Stimulated activated memory B cell treated with anti-CD40 and anti-IgM and Interleukin-4, amounts not matched to agents 10 μg/mL and 1 μg/mL and 100 μg/mL, for 72 hours (primary cell): ENCODE measurements at places on chromosomes 3 and 15.

DNA sequence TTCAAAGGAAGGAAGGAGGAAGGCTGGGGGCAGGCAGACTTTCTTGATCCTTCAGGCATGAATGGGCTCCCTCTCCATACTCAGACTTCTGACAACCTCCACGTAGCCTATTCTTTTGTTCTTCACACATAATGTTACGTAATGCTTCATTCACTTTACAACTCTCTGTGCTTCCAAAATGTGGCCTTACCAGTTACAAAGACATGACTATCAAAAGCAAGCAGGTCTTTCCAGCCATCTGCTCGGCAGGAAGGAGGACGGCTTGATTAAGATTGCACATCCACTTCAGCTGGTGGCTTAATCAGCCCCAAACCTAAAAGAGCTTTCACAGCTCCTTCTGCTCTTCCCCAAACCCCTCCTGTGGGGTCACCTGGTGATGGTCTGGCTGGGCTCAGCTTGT lies 263.2 kb downstream of the XXYLT1 start:
- no peak for ATAC-seq

DNA sequence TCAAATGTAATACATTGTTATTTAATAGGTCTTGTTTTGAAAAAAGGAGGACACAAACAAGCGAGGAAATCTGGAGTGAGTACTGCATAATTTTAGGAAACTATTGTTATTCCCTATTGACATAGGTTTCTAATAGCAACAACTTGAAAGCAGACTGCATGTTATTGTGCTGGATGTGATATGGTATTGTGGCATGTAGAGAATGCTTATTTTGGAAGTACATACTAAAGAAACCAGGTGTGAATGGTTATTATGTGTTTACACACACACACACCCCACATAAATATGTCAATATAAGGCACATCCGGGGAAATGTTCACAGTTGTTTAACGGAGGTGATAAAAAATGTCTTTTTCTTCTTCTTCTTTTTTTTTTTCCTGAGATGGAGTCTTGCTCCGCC lies 5.9 kb upstream of the MORF4L1 start:
- no peak for ATAC-seq

DNA sequence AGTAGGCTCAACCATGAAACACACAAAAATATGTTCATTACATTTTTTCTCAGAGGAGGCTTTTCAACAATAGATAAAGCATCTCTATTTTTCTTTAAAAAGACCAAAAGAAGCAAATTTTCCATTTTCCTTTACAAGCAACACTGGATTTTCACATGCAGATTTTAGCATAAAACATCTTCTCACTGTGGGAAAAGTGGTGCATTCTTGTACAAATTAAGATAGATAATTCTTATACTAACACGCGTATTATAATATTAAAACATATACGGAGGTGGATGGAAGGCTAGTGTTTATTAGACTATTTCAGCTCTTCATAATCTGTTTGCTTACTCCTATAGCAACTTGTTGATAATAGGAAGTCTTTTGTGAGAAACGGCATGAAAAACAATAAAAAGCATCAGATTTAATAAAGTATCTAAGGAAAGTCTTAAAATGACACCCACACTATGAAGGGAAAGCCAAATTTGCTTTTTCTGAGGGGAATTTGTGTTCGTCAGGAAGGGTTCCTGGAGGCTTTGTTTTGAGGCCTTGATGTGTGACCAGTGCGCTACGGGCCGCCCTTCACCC lies 529.6 kb downstream of the SOX2 start:
- no peak for ATAC-seq

- no peak for ATAC-seq
Observed at GRCh38 chr3:105402287-105402801, 35.6 kb downstream of the ALCAM start.
